ENCODE measurements at places on chromosomes 5 and 9.
A peak's percentile ranks its signal among the peaks of the same experiment; 100 is the strongest.

GRCh38 chr9:76756941-76757673 lies 7.1 kb upstream of the PCA3 start:
- no peak for DNase-seq

GRCh38 chr9:505741-506059 lies 291.0 kb downstream of the DOCK8 start:
- DNase-seq = peak; percentile 2

- DNase-seq = no peak
Measured at GRCh38 chr9:3478549-3478953, 47.2 kb downstream of the RFX3 start.

DNA sequence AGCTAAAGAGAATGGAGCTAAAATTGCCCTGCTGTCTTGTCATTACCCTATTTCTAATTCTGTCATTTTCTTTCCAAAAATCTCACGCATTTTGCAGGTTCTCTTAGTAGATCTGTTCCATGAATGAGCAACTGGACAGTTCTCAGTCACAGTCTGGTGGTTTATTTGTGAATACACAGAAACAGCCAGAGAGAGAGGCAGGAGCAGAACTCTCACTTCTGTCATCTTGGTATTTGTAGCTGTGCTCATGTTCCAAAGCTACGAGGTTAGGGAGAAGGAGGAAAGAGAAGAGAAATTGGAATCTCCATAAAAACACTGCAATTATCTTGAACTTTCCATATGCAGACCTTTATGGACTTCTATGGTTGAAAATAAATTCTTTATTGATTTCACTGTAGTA lies 118.0 kb upstream of the OR13F1 start:
- DNase-seq = no peak

DNA sequence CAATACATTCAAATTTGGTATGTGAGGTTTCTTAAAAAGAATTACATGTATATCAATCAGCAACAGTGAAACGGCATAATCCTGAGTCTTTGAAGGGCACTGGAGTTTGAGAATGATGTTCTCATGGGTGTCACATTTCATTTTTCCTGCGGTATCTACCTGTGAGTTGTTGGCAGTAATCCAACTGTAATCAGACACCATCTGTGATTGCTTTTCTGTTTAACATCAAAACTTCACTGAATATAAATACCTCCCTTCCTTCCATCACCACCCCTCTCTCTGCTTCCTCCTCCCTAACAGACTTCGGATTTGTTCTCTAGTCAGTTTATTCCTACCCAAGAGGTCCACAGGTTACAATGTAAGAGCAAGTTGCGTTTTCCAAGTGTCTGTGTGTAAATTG lies 275.2 kb upstream of the PCSK5 start:
- DNase-seq = no peak

GRCh38 chr5:150394131-150394530 lies 18.6 kb downstream of the CD74 start:
- peak; percentile 59 for DNase-seq

DNA sequence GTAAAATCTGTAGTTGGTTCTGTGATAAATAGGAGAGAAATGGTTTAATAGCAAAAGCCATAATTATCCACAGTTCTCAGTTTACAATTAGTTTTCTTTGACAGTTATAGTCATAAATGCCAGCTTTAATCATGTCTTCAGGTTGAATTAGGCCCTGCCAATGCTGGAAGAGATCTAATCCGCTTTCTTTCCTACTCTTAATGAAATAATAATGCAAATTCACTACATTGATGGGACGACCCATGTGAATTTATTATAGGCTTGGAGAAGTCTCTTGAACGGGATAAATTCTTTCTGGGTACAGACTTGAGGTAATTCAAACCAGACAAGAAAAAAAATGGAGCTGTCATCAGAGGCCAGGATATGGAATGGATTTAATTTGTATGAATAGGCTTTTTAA lies 950.4 kb downstream of the EFNA5 start:
- DNase-seq = no peak

DNA sequence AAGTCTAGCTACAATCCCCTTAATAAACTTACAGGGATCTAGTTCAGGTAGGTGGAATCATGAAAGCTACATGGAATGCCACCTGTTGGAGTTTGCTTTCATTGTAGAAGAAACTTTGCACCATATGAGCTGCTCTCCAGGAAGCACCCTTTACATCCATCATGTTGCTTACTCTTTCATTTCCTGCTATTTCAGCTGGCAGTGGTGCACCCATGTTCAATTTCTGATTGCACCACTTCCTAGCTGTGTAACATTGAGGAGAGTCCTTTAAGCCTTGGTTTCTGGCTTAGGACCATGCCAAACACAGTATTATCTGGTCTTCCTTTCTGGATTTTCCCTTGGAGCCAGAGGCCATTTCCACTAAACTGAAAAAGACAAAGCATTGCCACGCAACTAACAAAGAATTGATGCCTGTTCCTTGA lies 123.3 kb upstream of the SLC12A2 start:
- peak; percentile 27 for DNase-seq

DNA sequence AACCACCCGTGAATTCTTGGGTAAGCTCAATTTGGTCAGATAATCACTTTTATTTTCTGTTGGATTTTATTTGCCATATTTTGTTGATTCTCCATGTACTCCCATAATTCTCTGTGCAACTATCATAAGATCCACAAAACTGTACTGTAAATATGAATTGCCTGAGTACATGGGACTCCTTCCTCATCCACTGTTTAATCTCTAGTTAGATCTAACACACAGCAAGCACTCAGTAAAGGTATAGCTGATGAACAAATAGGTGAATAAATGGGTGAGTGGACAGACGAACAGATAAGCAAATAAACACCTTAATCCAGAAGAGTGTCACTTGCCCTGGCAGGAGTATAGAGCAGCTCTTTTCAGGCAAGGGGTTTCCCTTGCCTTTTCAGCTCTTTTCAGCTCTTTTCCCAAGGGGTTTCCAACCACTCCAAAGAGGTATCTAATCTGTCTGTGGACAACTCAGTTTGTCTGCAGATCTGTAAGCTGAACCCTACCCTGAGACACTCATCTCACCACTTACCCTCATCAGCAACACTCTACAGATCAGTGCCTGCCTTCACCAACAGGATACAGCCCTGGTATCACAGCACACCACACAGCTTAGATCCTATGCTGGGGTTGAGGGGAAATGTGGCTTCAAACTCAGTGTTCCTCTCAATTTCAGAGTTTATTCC lies 51.2 kb downstream of the SIL1 start:
- DNase-seq = no peak

Data from choroid plexus epithelial cell (primary cell).